ENCODE measurements at places on chromosomes 7 and 10.

DNA sequence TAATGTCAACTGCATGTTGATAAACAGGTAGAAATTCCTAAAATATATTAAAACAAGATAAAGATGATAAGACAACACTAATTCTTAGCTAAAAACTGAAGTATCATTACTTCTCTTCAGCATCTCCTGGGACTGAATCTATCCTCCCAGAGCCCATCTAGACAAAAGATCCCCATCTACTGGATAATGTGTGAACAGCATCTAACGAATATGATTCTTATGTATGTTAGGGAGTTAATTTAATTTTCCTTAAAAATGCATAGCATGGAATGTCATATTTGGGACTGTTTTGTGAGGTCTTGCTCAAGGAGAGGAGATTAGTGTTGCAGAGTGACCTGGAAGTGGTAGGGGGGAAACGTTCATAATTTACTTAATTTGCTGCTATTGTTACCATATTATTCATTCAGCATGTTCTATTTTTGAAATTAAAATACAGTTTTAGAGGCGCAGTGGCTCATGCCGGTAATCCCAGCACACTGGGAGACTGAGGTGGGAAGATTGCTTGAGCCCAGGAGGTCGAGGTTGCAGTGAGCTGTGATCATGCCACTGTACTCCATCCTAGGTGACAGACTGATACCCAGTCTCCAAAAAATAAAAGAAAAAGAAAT lies 305.1 kb upstream of the CSTF2T start:
- DNase-seq = peak; percentile 44

DNA sequence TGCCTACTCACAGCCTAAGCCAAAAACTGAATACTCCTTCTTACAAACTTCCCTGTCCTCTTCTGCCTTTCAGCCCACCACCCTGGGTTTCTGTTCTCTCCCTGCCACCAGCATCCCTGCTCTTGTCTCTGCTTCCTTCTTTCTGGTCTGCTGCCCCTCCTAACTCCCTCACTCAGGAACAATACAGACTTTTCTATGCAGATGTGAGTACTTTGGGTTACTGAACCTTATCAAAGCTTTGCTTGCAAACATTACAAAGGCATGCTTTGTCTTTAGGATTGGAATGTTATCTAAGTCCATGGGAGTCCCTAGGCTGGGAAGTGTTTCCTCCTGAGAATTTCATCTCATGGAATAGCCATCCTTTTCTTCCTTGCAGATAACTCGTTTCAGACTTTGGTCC lies 28.9 kb downstream of the CNNM1 start:
- DNase-seq = no peak

DNA sequence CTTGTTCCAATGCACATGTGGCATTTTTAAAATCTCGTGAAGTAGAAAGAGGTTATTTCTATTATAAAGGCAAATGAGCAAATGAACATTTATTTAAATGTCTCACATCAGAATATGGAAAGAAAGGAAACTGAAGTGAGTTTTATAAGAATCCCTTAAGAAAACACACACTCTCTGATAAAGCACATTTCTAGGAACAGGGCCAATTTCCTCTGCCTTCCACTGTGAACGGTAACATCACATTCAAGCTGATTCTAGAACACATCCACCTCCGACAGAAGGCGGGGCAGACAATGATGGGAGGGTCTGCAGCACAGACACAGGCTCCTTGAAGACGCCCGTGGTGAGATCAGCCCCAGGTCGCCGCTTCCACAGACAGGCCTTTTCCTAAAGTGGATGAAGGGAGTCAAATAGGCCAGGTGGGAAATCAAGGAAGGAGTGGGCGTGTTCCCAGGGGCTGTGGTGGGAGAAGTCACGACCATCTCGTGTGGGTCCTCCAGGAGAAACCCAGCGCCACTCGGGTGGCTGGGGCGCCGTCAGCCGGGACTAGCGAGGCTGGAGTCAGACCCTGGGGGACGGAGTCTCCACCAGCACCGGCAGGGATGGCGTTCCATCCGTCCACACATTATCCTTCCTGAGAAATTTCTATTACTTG lies 31.1 kb downstream of the PITRM1 start:
- DNase-seq = no peak

DNA sequence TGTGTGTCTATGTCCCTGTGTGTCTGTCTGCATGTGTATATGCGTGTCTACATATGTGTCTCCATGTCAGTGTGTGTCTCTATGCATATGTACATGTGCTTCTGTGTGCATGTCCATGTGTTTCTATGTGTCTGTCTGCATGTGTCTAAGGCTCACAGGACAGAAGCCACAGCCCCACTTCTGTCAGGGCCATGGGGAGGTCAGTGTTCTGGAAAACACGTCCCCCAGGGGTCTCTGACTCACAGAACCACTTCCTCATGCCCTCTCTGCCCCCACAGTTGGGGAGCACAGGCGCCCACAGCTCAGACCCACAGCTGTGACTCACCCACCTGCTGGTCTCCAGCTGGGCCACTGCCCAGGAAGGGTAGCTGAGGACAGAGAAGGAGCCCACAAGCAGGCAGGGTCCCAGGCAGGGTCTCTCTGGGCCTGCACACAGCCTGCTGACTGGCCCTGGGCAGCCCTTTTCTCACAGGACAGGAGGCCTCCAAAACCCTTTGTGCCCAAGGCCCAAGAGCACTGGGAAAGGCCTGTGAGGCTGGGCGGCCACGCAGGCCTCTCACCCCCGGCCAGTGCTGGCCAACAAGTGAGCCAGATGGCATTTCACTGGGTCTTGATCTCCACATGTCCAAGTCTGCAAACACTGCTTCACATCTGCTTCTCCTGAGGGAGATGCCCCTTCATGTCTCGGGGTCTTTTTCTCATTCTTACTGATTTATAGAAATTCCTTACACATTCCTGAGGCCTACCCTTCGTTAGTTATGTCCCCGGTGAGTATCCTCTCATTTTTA lies 102.9 kb upstream of the FAM20C start:
- peak; percentile 87 for DNase-seq

DNA sequence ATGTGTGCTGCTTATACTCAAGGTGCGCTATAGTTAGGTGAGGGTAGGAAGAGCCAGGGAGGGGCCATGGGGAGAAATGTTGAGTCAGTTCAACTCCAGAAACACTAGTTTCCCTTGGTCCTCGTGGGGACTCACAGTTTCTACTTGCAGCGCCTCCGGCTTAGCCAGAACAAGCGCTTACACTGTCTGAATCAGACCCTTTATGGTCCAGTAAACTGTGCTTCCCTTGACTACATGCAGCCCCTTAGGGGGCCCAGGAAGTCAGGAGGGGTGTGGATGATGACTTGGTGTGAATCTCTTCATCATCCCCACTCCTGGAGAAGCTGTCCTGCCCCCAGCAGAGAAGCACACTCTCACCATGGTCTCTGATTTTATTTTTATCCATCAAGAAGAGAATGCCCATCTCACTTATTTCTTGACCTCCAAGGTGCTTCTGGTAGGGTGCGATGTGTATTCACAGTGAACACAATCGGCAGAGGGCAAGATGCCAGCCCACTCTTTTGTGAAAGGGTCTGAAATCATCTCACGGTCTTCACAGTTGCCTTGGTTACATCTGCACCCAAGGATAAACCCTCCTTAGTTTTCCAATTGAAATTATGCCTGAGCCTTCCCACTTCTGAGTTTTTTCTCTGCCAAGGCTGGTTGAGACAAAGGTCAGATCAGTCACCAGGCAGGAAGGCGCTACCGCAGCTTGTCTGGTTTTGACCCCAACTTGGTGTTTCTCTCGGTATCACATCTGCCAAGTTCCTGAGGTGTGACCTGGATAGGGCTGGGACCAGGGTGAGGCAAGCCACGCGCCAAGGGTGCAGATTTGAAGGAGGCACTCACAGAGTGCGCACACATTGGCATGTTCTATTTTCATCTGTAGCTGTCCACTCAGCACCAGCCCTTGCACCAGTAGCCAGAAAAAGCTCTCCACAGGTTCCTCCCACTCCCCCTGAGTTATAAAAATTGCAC lies 62.7 kb upstream of the LRRC4 start:
- DNase-seq = no peak

DNA sequence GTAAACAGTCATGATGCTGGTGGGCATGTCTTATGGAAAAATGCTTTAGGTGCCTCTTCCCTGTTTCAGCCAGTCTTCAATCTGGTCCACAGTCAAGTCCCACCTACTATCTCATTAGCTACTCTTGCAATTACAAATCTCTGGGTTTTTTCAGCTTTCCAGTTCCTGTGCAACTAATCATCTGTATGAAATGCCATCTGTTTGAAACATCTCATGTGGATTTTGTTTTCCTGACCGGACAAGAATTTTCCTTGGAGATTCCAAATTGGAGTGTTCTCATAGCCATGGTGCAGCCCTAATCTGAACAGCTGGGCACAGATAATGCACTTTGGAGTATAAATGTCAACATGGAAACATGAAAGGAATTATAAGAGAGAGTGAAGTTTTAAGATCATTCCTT lies 41.3 kb upstream of the CALN1 start:
- no peak for DNase-seq

DNA sequence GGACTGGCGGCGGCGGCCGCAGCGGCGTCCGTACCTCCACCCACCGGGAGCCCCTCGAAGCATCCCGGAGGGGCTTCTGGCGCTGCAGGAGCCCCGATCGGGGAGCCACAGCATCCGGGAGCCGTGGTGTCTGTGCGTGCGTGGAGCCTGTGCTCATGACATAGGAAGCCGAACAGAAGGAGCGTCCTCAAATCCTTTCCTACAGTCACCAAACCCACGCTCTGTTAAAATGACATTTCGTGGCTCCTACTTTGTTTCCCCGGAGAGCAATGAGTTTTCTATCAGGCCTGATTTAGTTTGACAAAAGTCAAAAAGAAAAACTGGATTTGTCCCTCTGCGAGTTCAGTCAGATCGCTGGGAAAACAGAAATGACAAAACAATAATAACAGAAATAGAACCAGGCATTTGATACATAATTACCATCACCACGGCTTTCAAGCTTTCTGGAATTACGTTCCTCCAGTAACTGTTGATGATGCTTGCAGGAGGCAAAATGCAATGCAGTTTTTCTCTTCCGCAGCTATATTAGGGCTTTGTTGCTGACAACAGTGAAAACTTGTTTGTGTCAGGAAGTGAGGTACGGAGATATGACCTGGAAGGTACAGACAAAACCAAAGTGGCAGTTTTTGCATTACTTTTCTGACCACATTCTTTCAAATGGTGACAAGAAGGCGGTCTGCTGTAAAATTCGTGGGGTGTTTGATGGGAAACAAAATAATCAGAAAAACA lies 219.3 kb upstream of the MKLN1 start:
- peak; percentile 47 for DNase-seq

DNA sequence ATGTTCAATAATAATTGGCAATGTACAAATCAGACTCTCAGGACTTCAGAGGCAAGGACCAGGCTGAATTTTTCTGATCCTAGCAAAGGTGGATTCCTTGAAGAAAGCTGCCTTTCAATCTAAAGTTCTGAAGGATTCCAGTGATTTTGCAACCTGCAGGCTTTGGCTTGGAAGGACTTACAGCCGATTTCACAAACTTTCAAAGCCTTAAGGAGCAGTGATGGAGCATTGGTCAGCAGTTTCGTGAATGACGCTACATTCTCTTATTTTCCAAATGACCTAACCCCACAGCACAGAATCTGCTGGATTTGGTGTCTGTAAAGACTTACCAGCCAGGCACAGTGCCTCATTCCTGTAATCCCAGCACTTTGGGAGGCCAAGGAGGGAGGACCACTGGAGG lies 167.5 kb downstream of the ARHGAP12 start:
- DNase-seq = peak; percentile 82

DNA sequence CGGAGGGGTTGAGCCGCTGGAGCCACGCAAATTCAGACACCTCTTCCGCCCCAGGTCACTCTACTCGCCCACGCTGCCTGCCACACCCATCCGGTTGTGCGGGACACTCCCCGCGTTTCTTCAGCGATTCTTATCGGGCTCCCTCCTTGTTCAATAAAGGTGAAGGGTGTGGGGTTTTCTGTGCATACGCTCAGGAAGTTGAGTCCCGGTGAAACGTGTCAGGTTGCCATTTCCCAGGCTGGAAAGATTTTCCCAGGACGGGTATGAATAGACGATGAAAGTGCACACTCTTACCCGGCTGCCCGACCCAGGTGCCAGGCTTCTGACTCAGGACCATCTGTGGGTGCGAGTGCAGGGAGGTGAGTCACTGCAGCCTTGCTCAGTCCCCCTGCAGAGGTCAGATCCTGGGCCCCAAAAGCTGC lies 22.0 kb downstream of the KLF6 start:
- DNase-seq = no peak

DNA sequence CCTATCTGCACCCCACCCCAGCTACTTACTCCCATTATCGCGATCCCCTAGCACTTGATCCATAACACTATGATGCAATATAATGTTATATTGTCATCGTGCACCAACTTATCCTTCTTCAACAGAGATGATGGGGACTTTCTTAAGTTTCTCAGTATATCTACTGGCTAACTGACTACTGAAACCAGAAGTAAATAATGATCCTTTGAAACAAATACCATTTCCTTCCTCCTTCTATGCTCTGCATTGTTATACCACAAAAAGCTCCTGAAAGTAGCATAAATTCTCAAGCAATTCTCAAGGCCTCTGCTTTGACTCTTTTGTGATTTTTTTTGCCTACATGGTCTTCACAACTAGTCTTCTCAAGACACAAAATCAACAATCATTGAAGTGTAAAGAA lies 68.9 kb downstream of the HTR7 start:
- no peak for DNase-seq

DNA sequence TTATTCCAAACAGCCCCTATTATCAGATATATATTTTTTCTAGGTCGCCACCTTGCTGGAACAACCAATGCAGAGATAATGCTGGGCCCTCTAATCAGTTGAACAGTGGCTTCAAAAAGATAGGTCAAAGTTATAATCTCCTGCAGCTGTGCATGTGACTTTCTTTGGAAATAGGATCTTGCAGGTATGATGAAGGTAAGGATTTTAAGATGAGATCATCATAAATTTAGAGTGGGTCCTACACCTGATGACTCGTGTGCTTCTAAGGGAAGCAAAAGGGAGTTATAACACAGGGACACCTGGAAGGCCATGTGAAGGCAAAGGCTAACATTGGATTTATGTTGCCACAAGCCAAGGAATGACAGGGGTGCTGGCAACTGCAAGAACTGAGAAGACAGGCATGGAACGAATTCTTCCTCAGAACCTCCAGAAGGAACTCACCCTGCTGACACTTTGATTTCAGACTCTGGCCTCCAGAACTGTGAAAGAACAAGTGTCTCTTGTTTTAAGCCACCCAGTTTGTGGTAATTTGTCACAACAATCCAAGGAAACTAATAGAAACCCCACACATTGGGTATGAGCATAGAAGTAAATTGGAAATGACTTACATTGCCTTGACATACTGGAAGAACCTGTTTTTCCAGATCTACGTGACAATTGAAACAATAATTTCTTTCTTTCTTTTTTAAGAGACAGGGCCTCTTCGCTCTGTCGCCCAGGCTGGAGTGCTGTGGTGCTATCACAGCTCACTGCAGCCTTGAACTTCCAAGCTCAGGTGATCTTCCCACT lies 34.4 kb downstream of the CCDC71L start:
- DNase-seq = no peak

- DNase-seq = no peak
Observed at GRCh38 chr10:101901340-101901739, 57.7 kb upstream of the KCNIP2 start.

DNA sequence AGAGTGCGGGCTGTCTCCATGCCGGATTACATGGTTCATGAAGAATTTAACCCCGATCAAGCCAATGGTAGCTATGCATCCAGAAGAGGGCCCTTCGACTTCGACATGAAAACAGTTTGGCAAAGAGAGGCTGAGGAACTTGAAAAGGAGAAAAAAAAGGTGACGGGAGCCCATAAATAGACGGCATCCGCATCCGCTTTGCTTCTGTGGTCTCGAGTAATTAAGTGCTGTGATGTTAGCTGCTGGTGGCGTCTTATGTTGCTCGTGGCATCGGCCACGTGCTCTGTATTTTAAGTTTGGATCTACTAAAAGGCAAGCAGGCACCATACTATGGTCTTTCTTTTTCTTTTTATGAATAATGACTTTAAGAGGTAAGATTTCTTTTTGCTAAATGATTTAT lies 11.1 kb downstream of the C7orf57 start:
- no peak for DNase-seq
